ENCODE measurements at places on chromosomes 7 and 10.

GRCh38 chr7:148022832-148023231 is 567.7 kb upstream of the C7orf33 start:
- DNase-seq = no peak

GRCh38 chr7:104643587-104644217 is 315.3 kb downstream of the LHFPL3 start:
- no peak for DNase-seq

DNA sequence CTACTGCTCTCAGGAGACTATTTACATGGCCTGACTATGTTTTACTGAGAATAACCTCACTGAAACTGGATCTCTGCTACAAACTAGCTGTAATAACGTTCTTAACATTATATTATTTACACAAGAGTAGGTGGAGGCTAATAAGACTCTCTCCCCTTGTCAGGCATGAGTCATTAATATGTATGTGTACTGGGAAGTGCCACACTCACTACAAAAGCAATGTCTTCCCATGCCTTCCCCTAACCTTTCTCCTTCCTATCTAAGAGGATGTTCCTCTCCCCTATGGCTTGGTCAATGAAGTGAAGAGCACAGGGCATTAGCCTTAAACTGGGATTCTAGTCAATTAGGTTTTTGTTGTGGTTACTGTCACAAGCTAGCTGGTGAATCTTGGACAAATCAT is 147.9 kb downstream of the DGKB start:
- DNase-seq = no peak

- no peak for DNase-seq
Measured at GRCh38 chr10:95429639-95430038, 131.5 kb downstream of the SORBS1 start.

- DNase-seq = peak; percentile 78
Measured at GRCh38 chr10:132397671-132398565, 918 bp downstream of the PWWP2B start.

DNA sequence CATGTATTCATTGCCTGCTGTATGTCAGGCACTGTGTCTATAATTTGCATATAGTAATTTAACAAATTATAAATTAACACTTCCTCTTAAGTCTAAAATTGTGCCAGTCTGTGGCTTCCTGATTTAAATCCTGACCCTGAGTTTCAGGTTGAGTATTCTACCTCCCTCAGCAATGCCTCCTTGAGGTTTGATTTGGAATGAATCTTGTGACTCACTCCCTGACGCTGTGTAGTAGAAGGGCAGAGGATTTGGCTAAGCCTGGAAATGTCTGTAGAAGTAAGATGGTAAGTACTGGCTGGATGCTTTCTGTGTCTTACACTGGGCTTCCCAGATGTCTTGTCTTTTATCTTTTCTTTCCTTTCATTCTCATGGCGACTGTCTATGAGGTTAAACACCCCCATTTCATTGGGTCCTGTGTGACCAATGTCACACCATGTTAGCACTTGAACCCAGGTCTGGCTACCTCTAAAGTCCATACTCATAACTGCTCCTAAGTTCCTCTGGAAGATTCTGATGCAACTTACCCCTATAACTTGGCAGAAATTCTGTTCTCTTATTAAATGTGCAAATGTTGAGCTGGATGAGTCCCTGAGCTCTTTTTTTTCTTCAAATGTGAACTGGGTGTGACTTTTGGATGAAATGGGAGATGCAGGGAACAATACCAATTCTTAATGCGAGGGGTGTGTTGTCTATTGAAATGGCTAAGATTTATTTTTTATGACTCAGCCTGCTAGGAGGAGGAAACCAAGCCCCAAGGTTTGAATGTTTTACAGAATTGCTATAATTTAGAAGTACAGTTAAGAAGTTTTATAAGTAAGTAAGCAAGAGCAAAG is 48.5 kb downstream of the PLCE1 start:
- no peak for DNase-seq

- DNase-seq = no peak
Measured at GRCh38 chr7:87926581-87927461, 7.2 kb upstream of the ADAM22 start.

DNA sequence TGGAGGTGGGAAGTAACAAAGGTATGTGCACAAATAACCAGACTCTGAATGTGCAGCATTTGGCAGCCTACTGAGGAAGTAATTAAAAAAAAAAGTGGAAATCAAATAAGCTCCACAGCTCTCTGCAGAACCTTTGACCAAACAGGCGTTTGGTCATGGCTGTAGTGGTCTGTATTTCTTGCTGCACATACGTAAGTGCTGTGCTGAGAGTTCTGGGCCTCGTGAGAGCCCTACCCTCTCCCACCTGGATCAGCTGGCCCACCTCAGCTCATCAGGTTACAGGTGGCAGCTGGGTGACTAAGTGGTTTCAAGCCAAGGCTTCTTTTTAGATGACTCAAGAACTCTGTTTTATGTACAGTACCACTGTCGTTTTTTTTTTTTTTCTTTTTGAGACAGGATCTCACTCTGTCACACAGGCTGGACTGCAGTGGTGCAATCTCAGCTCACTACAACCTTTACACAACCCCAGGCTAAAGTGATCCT is 178.2 kb upstream of the KLF6 start:
- no peak for DNase-seq
